ENCODE measurements at places on chromosomes 5 and 9. TPM values are rescaled to one million over a fixed set of nuclear protein-coding genes. Genes with fewer than 3 reads are reported as not detected.

- H3K27ac ChIP-seq = no peak overlapping the region
- no peak overlapping the region for H3K4me3 ChIP-seq
- no peaks in the 10 kb centered on the region for H3K36me3 ChIP-seq
- H3K27me3 ChIP-seq = no peaks in the 10 kb centered on the region
Measured at GRCh38 chr5:102778478-102778877, 23.4 kb downstream of the PAM start.

The AFF4 gene
- 67.2 TPM for total RNA-seq

DNA sequence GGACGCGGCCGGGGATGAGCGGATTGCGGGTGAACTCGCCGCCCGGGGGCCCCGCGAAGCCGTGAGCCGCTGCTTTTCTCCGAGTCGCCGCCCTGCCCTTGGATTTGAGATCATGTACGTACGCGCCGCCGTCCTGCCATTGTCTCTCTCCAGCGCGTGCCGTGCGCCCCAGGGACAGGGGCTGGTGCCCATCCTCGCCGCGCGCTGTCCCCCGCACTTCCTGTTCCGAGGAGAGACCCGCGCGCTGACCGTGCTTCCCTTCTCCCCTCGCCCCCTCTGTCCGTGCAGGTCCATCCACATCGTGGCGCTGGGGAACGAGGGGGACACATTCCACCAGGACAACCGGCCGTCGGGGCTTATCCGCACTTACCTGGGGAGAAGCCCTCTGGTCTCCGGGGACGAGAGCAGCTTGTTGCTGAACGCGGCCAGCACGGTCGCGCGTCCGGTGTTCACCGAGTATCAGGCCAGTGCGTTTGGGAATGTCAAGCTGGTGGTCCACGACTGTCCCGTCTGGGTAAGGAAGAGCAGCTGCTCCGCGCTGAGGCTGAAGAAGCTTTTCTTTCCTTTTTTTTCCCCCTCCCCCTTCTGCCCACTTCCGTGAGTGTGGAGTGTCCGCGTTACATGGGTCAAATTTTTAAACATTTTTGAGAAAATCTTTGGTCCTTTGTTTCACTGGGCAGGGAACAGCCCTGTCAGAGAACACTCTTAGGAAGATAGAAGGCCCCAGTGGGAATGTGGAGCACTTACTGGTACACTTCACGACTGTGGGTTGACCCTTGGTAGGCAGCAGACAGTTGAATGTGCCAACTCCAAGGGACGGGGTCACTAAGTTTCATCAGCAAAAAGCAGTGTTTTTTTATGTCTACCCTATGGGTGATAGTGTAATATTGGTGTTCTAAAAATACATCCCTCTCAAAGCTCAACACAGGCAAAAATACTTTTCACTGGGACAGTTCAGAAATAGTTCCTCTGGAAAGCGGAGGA lies 727 bp downstream of the RHOBTB3 start:
- peak; percentile 34 for DNase-seq
- peaks cover 6% of the 10 kb centered on the region for H3K36me3 ChIP-seq
- no peaks in the 10 kb centered on the region for H3K27me3 ChIP-seq
- H3K27ac ChIP-seq = peak overlapping the region; percentile 100
- H3K4me3 ChIP-seq = peak overlapping the region; percentile 98

The YTHDC2 gene
- 13.4 TPM for total RNA-seq

- H3K36me3 ChIP-seq = no peaks in the 10 kb centered on the region
- H3K4me1 ChIP-seq = no peaks in the 10 kb centered on the region
- no peak overlapping the region for H3K27ac ChIP-seq
- DNase-seq = peak; percentile 4
Measured at GRCh38 chr5:66440202-66440680, 156.0 kb upstream of the MAST4 start.

- H3K36me3 ChIP-seq = no peaks in the 10 kb centered on the region
- DNase-seq = no peak
- no peak overlapping the region for H3K4me3 ChIP-seq
- H3K4me1 ChIP-seq = peaks cover 2% of the 10 kb centered on the region
- H3K27ac ChIP-seq = no peak overlapping the region
Measured at GRCh38 chr5:95660060-95660459, 13.5 kb downstream of the RFESD start.

- no peaks in the 10 kb centered on the region for H3K4me1 ChIP-seq
- H3K27ac ChIP-seq = no peak overlapping the region
- no peak overlapping the region for H3K4me3 ChIP-seq
- peaks cover 47% of the 10 kb centered on the region for H3K27me3 ChIP-seq
- H3K36me3 ChIP-seq = no peaks in the 10 kb centered on the region
Measured at GRCh38 chr5:76404223-76405211, 1.4 kb downstream of the IQGAP2 start.

DNA sequence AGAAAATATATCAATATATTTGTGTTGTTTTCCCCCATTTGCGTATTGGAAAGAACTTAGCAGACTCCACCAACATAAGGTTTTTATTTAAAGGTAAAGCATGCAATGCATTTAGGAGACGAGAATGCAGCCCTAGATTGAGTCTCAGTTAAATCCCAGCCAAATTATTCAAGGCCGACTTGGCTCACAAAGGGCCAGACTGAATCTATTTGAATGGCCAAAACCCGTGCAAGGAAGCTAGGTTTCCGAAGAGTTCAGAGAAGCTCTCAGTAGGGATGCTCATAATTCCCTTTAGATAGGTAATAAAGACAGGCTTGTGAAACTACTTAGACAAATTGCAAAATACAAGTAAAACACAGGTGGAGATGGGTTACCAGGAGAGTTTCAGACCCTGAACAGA lies 520.3 kb downstream of the CDH9 start:
- no peaks in the 10 kb centered on the region for H3K36me3 ChIP-seq
- no peaks in the 10 kb centered on the region for H3K27me3 ChIP-seq
- no peaks in the 10 kb centered on the region for H3K4me1 ChIP-seq
- H3K4me3 ChIP-seq = no peak overlapping the region
- H3K27ac ChIP-seq = no peak overlapping the region
- DNase-seq = no peak

GRCh38 chr9:122348288-122348777 lies 22.5 kb upstream of the PTGS1 start:
- peaks cover 6% of the 10 kb centered on the region for H3K4me1 ChIP-seq
- H3K27me3 ChIP-seq = no peaks in the 10 kb centered on the region
- H3K36me3 ChIP-seq = no peaks in the 10 kb centered on the region
- DNase-seq = no peak

The LRRTM2 gene
- total RNA-seq = 2.0 TPM

DNA sequence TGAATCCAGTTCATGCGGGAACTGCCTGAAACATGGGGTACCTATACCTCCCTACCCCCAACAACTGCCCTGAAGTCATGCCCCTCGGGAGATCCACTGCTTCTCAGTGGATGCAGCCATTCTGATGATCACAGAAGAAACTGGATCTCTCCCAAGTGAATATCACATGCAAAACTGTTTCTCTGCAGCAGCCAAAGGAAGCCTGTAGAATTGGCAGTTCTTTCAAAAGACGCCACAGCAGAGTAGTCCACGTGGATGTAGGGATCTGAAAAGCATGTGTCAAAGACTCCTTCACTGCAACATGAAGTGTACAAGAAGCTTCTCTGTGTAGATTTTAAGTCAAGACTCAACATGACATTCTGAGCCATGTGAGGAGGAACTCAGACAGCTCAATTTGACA lies 286.7 kb downstream of the NR3C1 start:
- H3K27me3 ChIP-seq = no peaks in the 10 kb centered on the region
- no peak for DNase-seq
- H3K36me3 ChIP-seq = no peaks in the 10 kb centered on the region
- no peak overlapping the region for H3K4me3 ChIP-seq
- no peak overlapping the region for H3K27ac ChIP-seq
- H3K4me1 ChIP-seq = no peaks in the 10 kb centered on the region

The TMOD1 gene
- 0.18 TPM for total RNA-seq

The UBE2QL1 gene
- total RNA-seq = not detected

The SERF1A gene
- 2.2 TPM for total RNA-seq

The CCNI2 gene
- not detected for total RNA-seq

DNA sequence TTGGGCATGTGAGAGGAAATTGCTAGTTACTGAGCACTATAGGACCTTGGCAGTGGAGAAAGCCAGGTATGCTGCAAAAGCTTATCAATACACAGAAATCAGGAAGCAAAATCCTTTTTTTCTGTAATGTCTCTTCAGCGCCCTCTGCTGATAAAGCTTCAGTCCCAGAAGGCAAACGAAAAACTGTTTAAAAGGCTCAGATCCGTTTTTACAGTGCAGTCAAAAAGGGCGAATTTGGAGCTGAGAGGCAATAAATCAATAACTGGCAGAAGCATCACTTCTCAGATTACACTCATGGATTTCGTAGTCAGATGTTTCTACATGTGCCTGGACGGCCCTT lies 1.1 kb upstream of the MAN2A1 start:
- H3K4me1 ChIP-seq = peaks cover 12% of the 10 kb centered on the region
- H3K27ac ChIP-seq = peak overlapping the region; percentile 90
- peak overlapping the region; percentile 59 for H3K4me3 ChIP-seq
- peak; percentile 28 for DNase-seq
- H3K36me3 ChIP-seq = no peaks in the 10 kb centered on the region

The CDC20B gene
- total RNA-seq = not detected

DNA sequence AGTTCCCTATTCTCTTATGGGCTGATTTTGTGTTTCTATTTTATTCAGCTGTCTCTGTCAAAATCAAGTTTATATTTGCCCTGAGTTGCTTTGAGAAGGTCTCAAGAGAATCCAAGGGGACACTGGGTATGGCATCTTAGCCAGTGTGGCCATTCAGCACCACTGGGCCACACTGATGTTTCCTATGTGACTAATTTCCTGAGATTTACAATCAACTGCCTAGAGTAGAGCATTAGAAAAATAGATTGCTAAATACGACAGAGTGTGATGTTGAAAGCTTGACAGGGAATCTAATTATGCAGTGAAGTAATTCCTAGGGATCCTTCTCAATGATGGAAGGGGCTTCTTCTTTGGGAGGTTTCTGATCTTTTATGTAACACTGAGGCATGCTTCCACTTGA lies 141.7 kb downstream of the SV2C start:
- no peak overlapping the region for H3K4me3 ChIP-seq
- H3K36me3 ChIP-seq = no peaks in the 10 kb centered on the region
- H3K27me3 ChIP-seq = no peaks in the 10 kb centered on the region
- H3K4me1 ChIP-seq = no peaks in the 10 kb centered on the region
- no peak for DNase-seq

The MEGF10 gene
- total RNA-seq = not detected

DNA sequence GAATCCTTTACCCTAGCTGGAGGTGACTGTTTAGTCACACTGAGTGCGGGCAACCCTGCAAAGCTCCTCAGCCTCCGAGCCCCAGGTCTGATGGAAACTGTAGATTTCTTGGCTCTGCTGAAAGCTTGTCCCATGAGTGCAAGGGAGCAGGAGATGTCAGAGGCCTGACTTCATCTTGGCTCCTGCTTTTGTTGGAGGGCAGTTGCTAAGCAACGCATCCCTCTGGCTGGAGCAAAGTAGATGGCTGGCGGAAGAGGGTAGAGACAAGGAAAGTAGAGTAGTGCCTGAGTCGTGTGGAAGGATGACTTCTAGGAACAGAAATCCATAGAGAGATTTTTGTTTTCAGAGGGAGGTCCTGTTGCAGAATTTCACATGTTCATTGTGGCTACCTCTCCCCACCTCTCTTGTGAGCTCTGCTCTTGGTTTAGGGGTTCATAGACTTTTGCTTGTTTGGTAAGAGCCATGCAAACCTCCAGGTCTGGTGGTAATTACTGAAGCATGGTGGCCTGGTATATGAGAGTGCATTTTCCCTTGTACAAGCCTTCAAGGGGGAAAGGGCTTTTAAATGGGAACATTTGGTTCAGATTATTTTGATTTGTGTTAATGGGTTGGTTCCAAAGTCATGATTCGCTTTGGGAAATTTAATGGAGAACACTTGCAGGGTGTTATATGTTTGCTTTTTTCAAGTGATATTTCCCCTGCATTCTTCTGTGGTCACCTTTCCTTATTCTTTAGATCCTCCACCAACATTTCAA lies 71.5 kb downstream of the ARHGAP26 start:
- H3K4me3 ChIP-seq = no peak overlapping the region
- peak; percentile 34 for DNase-seq
- no peak overlapping the region for H3K27ac ChIP-seq

- no peak overlapping the region for H3K4me3 ChIP-seq
- DNase-seq = peak; percentile 22
- 0 out of 2 replicates have a peak, but pooled peaks cover 1% of the 10 kb centered on the region for H3K27me3 ChIP-seq
- no peak overlapping the region for H3K27ac ChIP-seq
- no peaks in the 10 kb centered on the region for H3K36me3 ChIP-seq
Measured at GRCh38 chr5:102536323-102536928, 37.6 kb upstream of the SLCO6A1 start.

- H3K27me3 ChIP-seq = no peaks in the 10 kb centered on the region
- H3K36me3 ChIP-seq = peaks cover 73% of the 10 kb centered on the region
- DNase-seq = no peak
- H3K4me3 ChIP-seq = no peak overlapping the region
- H3K4me1 ChIP-seq = no peaks in the 10 kb centered on the region
- H3K27ac ChIP-seq = no peak overlapping the region
Measured at GRCh38 chr5:179772351-179772750, 21.4 kb upstream of the LTC4S start.

The IFNE gene
- total RNA-seq = 1.8 TPM

DNA sequence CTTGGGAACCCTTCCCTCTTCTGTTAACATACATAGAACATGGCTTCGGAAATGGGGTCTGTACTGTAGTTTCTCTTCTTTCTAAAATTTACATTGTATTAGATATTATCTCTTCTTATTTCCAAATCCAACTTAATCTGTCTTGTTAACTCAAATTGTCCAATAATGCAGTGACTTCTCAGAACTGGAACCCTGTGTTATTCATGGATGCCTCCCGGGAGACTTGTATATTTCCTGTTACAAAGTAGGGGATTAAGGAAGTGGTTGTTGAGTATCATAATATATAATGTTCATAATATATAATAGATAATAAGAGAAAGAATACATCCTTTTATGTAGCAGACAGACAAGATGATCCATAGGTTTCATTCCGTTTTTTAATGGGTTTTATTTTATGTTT lies 128.4 kb downstream of the ZSWIM6 start:
- H3K4me1 ChIP-seq = peaks cover 11% of the 10 kb centered on the region
- peaks cover under 1% of the 10 kb centered on the region for H3K36me3 ChIP-seq
- no peak for DNase-seq
- no peak overlapping the region for H3K4me3 ChIP-seq

DNA sequence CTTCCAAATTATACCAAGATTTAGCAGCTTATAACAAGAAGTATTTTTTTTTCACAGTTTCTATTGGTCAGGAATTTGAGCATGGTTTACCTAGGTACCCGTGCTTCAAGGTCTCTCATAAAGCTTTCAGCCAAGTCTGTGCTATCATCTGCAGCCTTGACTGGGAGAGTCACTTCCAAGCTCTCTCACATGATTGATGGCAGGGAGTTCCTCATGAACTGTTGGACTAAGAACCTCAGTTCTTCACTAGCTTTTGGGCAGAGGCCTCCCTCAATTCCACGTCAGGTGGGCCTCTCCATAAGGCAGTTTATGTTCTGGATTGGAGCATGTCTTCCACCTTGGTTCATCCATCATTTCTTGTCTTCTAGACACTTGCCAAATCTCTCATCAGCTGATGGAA lies 39.9 kb upstream of the APC start:
- H3K4me3 ChIP-seq = no peak overlapping the region
- H3K36me3 ChIP-seq = no peaks in the 10 kb centered on the region
- no peak overlapping the region for H3K27ac ChIP-seq
- H3K4me1 ChIP-seq = no peaks in the 10 kb centered on the region
- no peak for DNase-seq

All from IMR-90 (cell line).